ENCODE measurements at places on chromosomes 16 and 17. TPM values are rescaled to one million over a fixed set of nuclear protein-coding genes. Genes with fewer than 3 reads are reported as not detected.
A peak's percentile ranks its signal among the peaks of the same experiment; 100 is the strongest.

- no peak for DNase-seq
Observed at GRCh38 chr17:66711881-66712321, 123.0 kb upstream of the CACNG5 start.

MYBBP1A gene
- polyA plus RNA-seq: 32.5 TPM

OMG gene
- polyA plus RNA-seq: 0.15 TPM

GRCh38 chr16:10902999-10903398, 26.0 kb downstream of the CIITA start:
- DNase-seq: no peak

- DNase-seq: no peak
Observed at GRCh38 chr16:78583441-78583840, 484.0 kb downstream of the WWOX start.

PCGF2 gene
- polyA plus RNA-seq: 71.4 TPM

CCL2 gene
- 95.7 TPM for polyA plus RNA-seq

DNA sequence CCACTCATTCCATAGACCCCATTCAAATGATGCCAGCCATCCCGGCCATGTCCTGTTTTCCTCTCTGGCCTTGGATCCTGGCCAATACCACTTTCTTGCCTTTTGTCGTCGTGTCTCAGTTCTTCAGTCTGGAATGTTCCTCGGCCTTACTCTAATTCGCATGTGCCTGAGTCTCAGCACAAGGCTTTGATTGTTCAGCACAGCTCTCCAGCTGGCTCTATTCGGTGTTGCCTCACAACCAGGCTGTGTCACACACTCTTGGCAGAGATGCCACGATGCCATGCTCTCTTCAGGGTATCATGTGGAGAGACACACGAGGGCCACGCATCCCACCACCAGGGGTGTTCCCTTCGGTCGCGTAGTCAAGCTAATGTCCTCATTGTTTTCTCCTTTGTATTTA, 1.8 kb upstream of the VPS4A start:
- DNase-seq: no peak

GRCh38 chr16:87515475-87516330, 22.9 kb upstream of the ZCCHC14 start:
- no peak for DNase-seq

DNA sequence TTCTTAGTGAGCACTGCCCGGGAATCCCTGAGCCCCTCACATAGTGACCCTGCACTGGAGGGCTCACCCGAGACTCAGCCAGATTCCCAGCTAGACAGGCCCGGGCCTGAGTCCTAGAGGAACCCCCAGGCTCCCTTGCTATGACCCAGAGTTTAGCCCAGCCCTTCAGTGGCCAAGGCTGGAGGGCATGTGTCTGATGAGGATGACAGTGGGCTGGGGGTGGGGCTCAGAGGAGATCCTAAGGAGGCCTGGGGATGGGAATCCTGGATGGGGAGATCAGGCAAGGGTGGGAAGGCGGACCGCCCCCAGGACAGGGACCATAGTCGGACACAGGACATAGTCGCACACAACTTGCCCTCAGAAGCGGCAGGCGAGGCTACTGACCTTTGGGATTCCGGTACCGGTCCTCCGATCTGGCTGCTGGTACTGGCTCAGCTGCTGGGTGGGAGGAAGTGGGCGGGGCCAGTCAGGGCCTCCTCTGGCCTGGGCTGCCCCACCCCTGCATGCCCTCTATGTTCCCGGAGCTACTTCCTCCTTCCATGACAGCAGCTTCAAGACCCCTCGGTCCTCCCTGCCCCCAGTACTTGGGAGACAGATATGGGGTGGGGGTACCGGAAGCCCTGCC, 1.1 kb downstream of the CD79B start:
- DNase-seq: no peak

GRCh38 chr17:73798111-73798748, 154.0 kb upstream of the SDK2 start:
- DNase-seq: no peak

HOXB9 gene
- 53.1 TPM for polyA plus RNA-seq

DNA sequence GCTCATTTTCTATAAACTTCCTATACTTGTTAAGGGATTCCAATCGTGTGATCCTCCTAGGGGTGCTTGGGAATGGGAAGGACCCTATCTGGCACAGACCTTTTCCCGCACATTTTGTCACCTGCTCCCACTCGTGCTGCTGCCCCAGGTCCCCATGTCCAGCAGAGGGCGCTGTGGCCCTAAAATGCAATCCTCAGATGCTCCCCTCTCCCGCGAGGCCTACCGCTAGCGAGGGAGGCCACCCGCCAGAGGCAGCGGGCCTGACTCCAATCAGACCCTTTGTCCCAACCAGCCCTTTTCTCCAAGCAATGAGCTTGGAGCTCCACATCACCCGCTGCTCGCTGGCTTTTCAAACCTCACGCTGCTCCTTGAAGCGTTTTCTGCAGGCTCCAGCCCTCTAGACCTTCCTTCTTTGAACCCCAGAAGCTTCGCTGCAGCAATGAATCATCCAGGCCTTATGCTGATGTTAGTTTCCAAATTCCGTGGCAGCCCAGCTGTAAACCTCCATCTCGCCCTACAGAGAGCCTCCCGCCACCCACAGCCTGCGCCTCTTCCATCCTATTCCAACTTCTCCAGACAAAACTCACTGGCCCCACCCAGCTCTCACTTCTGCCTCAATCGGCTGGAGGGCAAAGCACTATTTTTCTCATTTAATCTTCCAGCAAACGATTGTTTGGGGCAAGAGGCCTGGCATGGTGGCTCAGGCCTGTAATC, 23.6 kb upstream of the FZD2 start:
- DNase-seq: peak; percentile 85

TSPAN10 gene
- 2.3 TPM for polyA plus RNA-seq

- DNase-seq: no peak
Observed at GRCh38 chr16:27326738-27327585, 13.2 kb downstream of the IL4R start.

DNA sequence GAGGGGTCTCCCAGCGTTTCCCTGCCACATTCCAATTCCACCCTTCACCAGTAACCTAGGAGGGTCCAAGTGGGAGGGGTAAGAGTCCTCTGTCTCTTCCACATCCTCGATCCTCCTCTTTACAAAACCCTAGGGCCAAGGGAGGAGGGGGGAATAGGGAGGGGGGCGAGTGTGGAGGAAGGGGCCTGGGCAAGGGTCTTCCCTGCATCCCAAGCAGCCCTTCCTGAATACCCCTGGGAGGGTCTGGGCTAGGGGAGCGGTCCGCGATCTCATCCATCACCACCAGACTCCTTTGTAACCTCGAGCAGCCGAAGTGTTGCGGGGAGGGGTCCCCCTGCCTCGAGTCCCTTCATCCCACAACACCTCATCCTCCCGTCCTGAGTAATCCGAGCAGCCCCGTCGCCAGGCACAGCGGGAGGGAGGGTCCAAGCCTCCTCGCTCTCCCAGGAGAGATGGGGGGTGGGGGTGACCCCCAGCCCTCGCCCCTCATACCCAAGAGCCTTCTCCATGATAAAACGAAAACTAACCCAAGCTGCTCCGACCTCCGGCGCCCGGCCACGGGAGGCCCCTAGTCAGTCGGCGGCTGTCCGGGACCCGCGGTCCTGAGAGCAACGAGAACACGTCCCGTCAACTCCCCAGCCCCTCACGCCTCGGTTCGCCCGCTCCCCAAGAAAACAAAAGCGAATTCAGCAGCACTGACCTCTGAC, 502 bp downstream of the SMPD3 start:
- no peak for DNase-seq

NPEPPS gene
- 178 TPM for polyA plus RNA-seq

- no peak for DNase-seq
Observed at GRCh38 chr16:56121156-56121500, 70.2 kb upstream of the GNAO1 start.

DNA sequence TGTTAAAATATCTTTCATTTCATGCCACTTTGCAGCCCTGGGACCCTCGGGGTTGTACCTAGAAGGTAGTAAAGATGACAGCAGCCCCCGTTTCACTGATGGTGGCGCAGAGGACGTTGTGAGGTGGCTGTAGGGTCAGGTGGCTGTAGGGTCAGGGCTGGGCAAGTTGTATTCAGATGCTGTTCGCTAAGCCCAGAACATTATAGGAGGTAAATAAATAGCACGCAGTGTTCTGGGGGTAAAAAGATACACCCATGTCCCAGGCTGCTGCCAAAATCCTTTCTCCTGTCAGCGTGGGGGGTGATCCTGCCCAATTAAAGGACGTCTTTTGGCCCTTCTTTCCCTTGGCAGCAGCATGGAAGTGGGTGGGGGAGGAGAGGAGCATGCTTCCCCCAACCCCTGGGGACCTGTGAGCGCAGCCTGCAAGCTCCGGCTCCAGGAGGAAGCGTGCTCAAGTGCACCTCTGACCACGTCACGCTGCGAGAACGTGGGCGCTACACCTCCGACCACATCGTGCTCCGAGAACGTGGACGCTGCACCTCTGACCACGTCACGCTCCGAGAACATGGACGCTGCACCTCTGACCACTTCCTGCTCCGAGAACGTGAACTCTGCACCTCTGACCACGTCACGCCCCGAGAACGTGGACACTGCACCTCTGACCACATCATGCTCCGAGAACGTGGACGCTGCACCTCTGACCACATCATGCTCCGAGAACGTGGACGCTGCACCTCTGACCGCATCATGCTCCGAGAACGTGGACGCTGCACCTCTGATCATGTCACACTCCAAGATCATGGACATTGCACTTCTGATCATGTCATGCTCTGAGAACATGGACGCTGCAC, 182.1 kb downstream of the RPTOR start:
- no peak for DNase-seq

DNA sequence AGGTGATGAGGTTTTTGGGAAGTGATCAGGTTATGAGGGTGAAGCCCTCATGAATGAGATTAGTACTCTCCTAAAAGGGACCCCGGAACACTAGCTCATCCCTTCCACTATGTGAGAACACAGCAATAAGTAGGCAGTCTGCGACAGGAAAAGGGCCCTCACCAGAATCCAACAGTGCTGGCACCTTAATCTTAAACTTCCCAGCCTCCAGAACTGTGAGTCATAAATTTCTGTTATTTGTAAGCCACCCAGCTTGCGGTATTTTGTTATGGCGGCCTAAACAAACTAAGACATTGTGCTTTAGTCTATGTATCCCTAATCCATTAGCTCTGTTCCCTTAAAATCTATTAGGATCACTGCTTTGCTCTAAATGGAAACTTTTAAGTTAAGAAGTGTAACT, 8.5 kb downstream of the SLFN12 start:
- no peak for DNase-seq

DNA sequence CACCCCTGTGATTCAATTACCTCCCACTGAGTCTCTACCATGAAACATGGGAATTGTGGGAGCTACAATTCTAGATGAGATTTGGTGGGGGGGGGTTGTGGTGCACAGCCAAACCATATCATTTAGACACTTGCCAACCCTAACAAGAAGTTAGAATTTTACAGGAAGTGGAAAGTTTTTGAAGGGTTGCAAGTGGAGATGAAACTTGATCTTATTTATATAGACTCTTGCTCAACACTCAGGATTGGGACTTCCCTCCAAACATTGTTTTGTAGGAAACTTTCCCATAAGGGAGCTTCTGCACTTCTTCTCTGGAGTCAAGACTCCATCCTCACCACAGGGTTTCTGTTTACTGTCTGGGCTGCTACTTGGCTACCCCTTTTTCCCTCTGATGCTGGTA, 266.7 kb upstream of the CDH11 start:
- no peak for DNase-seq

MYOCD gene
- polyA plus RNA-seq: 6.4 TPM

- no peak for DNase-seq
Observed at GRCh38 chr16:78331731-78332130, 232.3 kb downstream of the WWOX start.

DNA sequence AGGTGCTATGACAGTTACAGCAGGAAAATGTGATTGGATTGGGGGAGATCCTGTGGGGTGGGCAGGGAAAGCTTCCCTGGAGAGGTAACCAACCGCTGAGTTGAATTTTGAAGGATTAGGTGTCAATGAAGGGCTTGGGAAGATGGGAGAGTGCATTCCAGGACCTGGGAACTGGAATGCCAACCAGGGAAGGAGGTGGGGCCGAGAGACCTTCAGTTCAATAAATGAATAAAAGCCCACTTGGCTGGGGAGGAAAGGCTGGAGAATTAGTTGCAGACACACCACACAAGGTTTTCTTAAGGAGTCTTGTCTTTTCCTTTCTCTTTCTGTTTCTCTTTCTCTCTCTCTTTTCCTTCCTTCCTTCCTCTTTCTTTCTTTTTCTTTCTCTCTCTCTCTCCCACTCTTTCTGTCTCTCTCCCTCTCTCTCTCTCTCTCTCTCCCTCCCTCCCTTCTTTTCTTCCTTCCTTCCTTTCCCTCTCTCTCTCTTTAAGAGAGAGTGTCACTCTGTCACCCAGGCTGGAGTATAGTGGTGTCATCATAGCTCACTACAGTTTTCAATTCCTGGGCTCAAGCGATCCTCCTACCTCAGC, 3.3 kb downstream of the USP43 start:
- DNase-seq: no peak

MEOX1 gene
- 27.1 TPM for polyA plus RNA-seq

DNA sequence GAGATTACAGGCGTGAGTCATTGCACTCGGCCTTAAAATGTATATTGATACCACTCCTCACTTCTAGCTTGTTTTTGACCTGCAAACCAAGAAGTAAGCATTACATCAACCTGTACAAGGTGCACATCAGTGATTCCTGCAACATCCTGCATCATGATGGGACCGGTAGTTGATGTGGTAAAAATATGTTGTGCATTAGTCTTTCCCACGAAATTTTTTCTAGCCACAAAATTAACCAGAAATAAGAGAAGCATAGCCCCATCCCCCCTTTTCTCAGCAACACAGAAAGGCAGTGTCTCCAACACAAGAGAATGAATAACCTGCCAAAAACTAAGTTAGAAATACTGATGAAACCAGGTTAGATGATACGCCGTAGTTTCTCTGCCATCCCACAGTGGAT, 21.1 kb upstream of the NSMCE1 start:
- DNase-seq: no peak

DNA sequence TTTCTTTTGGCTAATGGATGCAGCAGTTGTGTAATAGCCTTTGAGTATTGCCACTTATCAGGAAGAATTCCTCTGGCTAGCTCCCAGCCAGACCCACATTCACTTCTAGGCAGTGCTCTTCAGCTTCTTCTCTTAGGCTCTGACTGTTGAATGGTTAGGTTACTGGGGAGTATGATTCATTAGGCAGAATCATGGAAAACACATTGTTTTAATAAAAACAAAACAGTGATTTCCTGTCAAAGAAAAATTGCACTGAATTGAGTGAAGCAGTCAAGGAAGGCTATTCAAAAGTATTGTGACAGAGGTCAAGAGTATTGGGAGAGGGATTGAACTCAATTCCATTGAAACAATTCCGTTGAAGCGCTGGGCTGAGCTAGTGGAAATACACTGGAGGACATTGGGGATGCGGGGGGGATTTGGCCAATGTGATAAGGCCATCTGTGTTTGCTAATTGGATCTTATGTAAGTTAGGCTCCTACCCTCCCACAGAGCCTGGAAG, 68.0 kb downstream of the CNTNAP4 start:
- no peak for DNase-seq

DNA sequence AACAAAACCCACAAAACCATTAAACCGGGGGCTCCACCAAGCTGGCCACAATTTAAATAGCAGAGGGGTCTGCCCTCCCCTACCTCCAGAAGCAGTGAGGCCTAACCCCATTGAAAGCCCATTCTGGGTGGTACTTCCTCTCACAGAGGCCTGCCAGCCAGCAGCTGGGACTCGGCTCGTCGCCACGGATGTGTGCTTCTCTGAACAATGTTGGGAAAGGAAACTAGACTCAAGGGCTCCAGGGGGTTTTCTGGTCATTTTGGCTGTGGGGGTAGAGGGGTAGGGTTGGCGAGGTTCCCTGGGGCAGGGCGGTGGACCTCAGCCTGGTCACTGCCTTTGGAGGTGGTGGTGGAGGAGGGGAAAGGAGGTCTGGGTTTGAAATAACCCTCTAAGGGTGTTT, 4.7 kb upstream of the PLCG2 start:
- DNase-seq: no peak

CPD gene
- 82.3 TPM for polyA plus RNA-seq

Measured in left renal pelvis (tissue), 4 donors.